ENCODE measurements at places on chromosomes 7 and 10. TPM values are rescaled to one million over a fixed set of nuclear protein-coding genes. Genes with fewer than 3 reads are reported as not detected.

The ITPRID1 gene
- total RNA-seq = not detected

The ACTL6B gene
- not detected for total RNA-seq

The POM121 gene
- 21.1 TPM for total RNA-seq

The UNCX gene
- total RNA-seq = not detected

The HOXA7 gene
- total RNA-seq = not detected

The ACSM6 gene
- 0.30 TPM for total RNA-seq

The GDF10 gene
- total RNA-seq = 1.7 TPM

The HTR7 gene
- total RNA-seq = 0.16 TPM

The GPR26 gene
- not detected for total RNA-seq

The MRLN gene
- not detected for total RNA-seq

The JCAD gene
- 19.3 TPM for total RNA-seq

The ELOVL3 gene
- not detected for total RNA-seq

The TNS3 gene
- total RNA-seq = 29.0 TPM

The ENKUR gene
- total RNA-seq = not detected

The AKR1C8 gene
- 0.86 TPM for total RNA-seq

The RPP38 gene
- total RNA-seq = 8.0 TPM

The OR13A1 gene
- total RNA-seq = not detected

The DYNC1I1 gene
- 24.3 TPM for total RNA-seq

The IKZF1 gene
- 2.2 TPM for total RNA-seq

The DNAJC30 gene
- total RNA-seq = 16.4 TPM

The ANKRD7 gene
- total RNA-seq = 0.62 TPM

The AGBL3 gene
- 1.4 TPM for total RNA-seq

The SMKR1 gene
- total RNA-seq = not detected

The IFIT3 gene
- 6.8 TPM for total RNA-seq

The CUBN gene
- total RNA-seq = 0.54 TPM

The AOAH gene
- 1.6 TPM for total RNA-seq

The NPSR1 gene
- total RNA-seq = not detected

The CFTR gene
- total RNA-seq = 0.19 TPM

The RELN gene
- total RNA-seq = 0.57 TPM

The CYP3A5 gene
- 0.13 TPM for total RNA-seq

The HOXA1 gene
- 0.19 TPM for total RNA-seq

The UBN2 gene
- total RNA-seq = 20.2 TPM

The PRKCQ gene
- total RNA-seq = 0.24 TPM
